ENCODE measurements at places on chromosomes 13 and 19.

DNA sequence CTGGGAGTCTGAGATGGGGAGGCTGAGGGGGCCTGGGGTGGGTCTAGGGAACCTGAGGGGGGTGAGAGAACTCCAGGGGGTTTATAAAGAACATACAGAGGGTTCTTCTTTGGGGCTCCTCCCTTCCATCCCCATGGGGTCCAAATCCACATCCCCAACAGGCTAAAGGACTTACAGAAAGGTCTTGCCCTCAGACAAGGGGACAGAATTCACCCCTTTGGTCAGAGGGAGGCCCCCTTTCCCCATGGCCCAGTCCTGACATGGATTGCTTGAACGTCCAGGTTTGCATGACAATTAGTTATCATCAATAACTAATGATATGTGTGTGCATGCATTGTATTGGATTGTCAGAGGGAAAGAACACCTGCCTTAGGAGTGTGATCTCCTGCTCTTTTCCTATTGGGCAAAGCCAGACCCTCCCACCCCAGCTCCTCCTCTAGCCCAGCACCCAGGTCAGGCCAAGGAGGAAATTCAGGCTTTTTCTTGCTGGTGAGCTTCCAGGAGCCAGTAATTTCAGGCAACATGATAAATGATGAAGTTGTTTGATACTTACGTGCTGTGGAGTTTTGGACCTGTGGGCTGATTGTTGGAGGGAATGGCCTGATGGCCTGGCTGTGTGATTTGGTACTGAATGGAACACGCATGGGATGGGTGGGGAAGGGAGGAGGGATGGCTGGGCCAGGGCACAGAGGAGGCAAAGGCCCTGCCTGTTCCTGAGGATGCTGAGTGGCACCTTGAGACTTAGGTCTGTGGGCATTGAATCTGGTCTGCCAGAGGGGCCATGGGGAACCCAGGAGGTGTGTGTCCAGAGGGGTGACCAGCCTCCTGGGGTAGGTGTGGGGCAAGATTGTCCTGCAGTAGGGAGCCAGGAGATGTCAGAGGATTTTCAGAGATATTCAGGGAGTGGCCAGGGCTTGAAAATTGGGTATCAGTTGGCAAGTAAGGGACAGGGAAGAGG, 1.1 kb downstream of the KLHL26 start:
- DNase-seq, result no peak
- peaks cover 10% of the 10 kb centered on the region for H3K4me1 ChIP-seq
- H3K36me3 ChIP-seq, result no peaks in the 10 kb centered on the region
- H3K27ac ChIP-seq, result no peak overlapping the region

DNA sequence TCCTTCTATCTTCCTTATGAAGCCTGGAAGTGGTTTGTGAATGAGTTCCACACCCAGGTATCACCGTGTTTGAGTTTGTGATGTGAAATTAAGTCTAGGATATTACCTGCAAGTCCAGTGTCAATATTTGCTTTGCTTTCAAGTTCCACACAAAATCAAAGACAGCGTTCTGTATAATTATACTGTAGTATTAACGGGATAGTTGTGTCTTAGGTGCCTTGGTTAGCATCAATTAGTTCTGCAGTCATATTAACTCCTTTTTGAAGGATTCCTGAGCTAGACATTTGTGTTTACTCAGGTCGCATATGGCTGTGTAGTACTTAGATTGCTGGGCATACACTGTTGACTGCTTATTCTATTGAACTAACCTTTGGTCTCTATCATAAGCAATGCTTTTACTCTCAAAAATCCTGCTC, 54.4 kb downstream of the ERCC5 start:
- H3K27me3 ChIP-seq, result no peaks in the 10 kb centered on the region
- H3K4me1 ChIP-seq, result no peaks in the 10 kb centered on the region
- no peak overlapping the region for H3K4me3 ChIP-seq
- no peak for DNase-seq
- no peaks in the 10 kb centered on the region for H3K36me3 ChIP-seq

DNA sequence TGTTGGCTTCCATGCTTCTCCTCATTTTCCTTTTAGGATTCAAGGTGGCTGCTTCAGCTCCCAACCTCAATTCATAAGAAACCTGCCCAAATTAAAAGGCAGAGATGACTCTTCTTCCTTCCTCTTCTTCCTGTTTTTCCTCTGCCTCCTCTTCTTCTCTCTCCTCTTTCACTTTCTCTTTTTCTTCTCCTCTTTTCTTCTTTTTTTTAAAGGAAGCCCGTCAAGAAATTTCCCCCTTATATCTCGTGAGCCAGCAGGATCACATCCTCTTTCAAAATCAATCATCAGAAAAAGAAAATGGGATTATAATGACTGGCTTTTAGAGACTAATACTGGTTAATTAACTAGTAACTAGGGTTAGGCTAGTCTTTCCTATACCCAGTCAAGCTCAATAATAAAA, 220.3 kb downstream of the NBEA start:
- H3K27ac ChIP-seq, result no peak overlapping the region
- no peaks in the 10 kb centered on the region for H3K4me1 ChIP-seq
- no peaks in the 10 kb centered on the region for H3K27me3 ChIP-seq

- no peak overlapping the region for H3K27ac ChIP-seq
- no peaks in the 10 kb centered on the region for H3K4me1 ChIP-seq
- no peak for DNase-seq
- H3K36me3 ChIP-seq, result no peaks in the 10 kb centered on the region
- H3K27me3 ChIP-seq, result no peaks in the 10 kb centered on the region
Measured at GRCh38 chr13:112636401-112636975, 48.5 kb upstream of the TUBGCP3 start.

DNA sequence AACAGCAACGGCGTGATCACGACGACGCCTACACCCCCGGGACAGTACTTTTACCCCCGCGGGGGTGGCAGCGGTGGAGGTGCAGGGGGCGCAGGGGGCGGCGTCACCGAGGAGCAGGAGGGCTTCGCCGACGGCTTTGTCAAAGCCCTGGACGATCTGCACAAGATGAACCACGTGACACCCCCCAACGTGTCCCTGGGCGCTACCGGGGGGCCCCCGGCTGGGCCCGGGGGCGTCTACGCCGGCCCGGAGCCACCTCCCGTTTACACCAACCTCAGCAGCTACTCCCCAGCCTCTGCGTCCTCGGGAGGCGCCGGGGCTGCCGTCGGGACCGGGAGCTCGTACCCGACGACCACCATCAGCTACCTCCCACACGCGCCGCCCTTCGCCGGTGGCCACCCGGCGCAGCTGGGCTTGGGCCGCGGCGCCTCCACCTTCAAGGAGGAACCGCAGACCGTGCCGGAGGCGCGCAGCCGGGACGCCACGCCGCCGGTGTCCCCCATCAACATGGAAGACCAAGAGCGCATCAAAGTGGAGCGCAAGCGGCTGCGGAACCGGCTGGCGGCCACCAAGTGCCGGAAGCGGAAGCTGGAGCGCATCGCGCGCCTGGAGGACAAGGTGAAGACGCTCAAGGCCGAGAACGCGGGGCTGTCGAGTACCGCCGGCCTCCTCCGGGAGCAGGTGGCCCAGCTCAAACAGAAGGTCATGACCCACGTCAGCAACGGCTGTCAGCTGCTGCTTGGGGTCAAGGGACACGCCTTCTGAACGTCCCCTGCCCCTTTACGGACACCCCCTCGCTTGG, 966 bp downstream of the JUNB start:
- no peaks in the 10 kb centered on the region for H3K27me3 ChIP-seq
- no peak overlapping the region for H3K27ac ChIP-seq
- no peaks in the 10 kb centered on the region for H3K36me3 ChIP-seq

DNA sequence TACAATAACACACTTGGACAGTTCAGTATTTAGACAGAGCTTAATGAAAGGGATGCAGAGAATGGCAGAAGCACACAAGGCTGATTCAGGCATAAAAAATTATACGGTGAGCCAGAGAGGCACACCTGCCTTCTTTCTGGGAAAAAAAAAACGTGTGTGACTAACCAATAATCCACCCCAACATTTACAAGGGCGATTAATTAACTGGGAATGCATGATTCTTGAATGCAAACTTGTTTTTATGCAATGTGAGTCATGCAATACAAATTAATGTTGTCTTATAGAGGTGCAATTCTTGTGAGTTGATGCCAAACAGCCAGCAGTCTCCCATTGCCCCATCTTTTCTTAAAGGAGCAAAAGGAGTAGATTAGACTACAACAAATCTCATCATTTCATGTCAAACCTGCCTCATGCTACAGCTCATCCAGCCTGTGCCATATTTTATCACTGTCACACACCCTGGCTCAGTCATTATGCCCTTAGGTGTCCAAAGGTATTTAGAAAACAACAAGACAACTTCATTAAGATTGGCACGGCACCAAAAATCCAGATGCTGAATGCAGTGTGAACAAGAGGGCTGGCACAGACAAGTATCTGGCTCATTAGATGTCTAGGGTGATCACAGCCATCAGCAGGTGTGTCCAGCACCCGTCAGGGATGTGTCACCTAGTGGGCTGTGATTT, 721.1 kb downstream of the EFNB2 start:
- no peak overlapping the region for H3K27ac ChIP-seq
- DNase-seq, result no peak
- H3K4me3 ChIP-seq, result no peak overlapping the region

GRCh38 chr13:29774830-29775229, 75.6 kb downstream of the UBL3 start:
- no peak for DNase-seq
- no peak overlapping the region for H3K27ac ChIP-seq
- H3K36me3 ChIP-seq, result no peaks in the 10 kb centered on the region
- H3K4me3 ChIP-seq, result no peak overlapping the region
- H3K4me1 ChIP-seq, result no peaks in the 10 kb centered on the region

- H3K36me3 ChIP-seq, result no peaks in the 10 kb centered on the region
- no peak overlapping the region for H3K27ac ChIP-seq
- DNase-seq, result no peak
- no peaks in the 10 kb centered on the region for H3K4me1 ChIP-seq
Measured at GRCh38 chr13:74683411-74683810, 549.2 kb upstream of the KLF12 start.

DNA sequence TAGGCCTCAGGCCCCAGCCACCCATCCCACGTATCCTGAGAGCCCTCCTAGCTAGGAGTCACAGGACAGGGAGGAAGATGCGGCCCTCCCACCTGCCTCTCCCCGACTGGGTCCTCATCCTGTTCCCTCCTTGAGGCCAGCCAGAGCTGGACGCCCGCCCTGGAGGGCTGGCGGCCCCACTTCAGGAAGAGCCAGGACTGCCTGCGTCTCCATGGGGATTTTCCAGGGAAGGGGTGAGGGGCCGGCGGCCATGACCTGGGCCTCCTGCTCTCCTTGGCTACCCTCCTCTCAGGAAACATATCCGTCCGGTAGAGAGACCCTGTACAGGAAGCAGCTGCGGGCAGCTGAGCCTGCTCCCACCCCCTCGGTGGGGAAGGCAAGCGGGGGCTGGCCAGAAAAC, 11.3 kb upstream of the PRKD2 start:
- no peak overlapping the region for H3K4me3 ChIP-seq
- H3K27ac ChIP-seq, result no peak overlapping the region
- H3K4me1 ChIP-seq, result no peaks in the 10 kb centered on the region
- H3K27me3 ChIP-seq, result no peaks in the 10 kb centered on the region

DNA sequence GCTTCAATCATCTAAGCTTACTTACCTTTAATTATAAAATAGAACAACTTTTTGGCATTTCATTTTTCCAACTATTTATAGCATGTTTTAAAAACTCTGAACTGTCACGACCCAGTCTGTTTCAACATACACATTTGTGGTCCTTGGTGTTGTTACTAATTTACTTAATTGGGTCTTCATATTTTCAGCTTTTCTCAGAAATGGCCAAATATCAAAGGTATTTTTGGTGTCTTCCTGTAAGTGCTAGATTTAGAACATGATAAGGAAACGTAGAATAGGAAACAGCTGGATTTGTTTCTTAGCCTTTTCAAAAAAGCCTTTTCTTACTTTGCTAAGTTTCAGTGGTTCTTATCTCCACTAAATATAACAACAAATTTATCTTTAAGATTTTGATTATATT, 11.4 kb downstream of the LPAR6 start:
- no peaks in the 10 kb centered on the region for H3K27me3 ChIP-seq
- DNase-seq, result no peak
- no peaks in the 10 kb centered on the region for H3K4me1 ChIP-seq

GRCh38 chr19:18251587-18252369, 22.5 kb downstream of the IQCN start:
- H3K4me1 ChIP-seq, result peaks cover 6% of the 10 kb centered on the region
- no peaks in the 10 kb centered on the region for H3K36me3 ChIP-seq
- H3K27me3 ChIP-seq, result no peaks in the 10 kb centered on the region
- H3K27ac ChIP-seq, result no peak overlapping the region

GRCh38 chr19:6100284-6100915, 9.9 kb downstream of the RFX2 start:
- no peak overlapping the region for H3K4me3 ChIP-seq
- no peaks in the 10 kb centered on the region for H3K27me3 ChIP-seq
- H3K36me3 ChIP-seq, result no peaks in the 10 kb centered on the region
- no peak for DNase-seq
- H3K27ac ChIP-seq, result no peak overlapping the region

DNA sequence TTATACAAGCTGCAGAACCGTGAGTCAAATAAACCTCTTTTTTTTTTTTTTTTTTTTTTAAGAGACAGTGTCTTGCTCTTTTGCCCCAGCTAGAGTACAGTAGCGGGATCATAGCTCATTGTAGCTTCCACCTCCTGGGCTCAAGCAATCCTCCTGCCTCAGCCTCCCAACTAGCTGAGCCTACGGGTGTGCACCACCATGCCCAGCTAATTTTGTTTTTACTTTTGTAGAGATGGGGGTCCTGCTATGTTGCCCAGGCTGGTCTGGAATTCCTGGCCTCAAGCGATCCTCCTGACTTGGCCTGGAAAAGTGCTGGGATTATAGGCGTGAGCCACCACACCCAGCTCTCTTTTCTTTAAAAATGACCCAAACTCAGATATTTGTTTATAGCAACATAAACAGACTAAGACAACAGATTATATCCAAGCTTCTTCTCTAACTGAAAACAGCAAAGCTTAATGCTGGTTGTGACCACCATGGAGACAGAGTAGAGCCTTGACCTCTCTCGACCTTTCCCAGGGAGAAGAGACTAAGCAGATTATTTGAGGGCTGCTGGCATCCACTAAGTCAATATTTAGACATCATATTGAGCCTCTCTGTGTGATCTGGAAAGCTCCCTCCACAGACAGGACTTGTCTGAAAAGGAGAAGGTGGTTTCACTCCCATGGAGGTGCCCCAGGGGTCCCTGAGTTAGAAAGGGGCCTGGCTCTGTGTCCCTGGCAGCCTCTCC, 150.0 kb downstream of the KCTD15 start:
- no peak overlapping the region for H3K4me3 ChIP-seq
- no peak for DNase-seq
- no peaks in the 10 kb centered on the region for H3K36me3 ChIP-seq
- H3K4me1 ChIP-seq, result no peaks in the 10 kb centered on the region

- H3K27me3 ChIP-seq, result no peaks in the 10 kb centered on the region
- no peak overlapping the region for H3K27ac ChIP-seq
- no peak overlapping the region for H3K4me3 ChIP-seq
- H3K4me1 ChIP-seq, result no peaks in the 10 kb centered on the region
- DNase-seq, result no peak
- no peaks in the 10 kb centered on the region for H3K36me3 ChIP-seq
Measured at GRCh38 chr19:14368011-14368513, 13.2 kb upstream of the ADGRE5 start.

DNA sequence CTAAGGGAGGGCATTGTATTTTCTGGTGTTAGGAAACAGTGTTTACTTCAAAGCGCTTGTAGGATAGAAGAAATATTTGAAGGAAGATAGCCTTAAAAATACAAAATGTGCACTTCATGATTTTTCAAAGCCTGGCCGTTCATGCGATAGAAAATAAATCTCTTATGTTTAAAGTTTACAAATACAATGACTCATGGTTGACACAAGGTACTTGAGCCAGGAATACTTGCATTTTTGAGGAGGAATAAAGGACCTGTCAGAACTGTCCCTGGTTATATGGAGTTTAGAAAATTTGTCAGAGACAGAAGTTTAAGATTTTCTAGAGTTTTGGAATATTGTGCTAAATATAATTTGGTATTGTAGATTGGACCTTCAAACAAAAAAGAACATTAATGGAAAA, 1223.2 kb upstream of the SLC10A2 start:
- no peaks in the 10 kb centered on the region for H3K36me3 ChIP-seq
- no peak overlapping the region for H3K4me3 ChIP-seq
- DNase-seq, result no peak
- no peak overlapping the region for H3K27ac ChIP-seq

Measured in iPS DF 6.9 (cell line).